ENCODE measurements at places on chromosomes 2 and 18.

GRCh38 chr18:8091035-8091434 lies 518.2 kb upstream of the RAB12 start:
- DNase-seq = no peak

DNA sequence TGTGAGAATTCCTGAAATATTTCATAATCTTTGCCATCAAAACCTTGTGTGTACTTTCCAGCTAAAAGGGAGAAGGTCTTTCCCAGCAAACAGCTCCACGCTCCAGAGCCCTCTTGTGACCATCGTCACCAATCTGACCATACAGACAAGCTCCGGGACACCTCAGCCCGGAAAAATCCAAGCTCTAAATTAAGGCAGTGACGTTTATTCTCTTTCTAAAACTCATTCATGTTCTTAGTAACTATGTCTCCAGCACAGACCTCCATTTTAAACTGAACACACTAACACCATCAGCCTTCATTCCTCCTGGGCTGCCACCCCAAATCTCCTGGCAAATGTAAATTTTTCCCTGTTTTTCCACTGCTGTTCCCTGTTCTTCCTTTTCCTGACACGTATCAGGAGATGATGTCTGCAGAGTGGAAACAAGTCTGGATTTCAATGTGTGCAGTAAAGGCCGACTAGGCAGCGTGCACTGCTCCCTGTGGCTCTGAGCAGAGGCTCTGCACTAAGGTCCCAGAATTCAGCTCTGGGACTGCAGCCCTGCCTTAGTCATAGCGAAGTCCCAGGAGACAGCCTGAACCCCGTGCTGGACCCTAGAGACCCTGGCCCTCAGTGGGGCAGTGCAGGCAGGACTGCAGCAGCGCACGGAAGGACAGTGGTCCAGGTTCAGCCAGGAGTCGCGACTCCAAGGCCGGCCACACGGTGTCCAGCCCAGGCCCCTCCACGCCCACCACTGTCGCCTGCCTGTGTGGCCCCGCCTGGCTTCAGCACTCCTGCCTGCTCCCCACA lies 452.5 kb upstream of the SALL3 start:
- DNase-seq = no peak

GRCh38 chr2:2845806-2846315 lies 514.8 kb upstream of the MYT1L start:
- DNase-seq = no peak

- DNase-seq = no peak
These were observed 31.8 kb upstream of the TMEM131 start for GRCh38 chr2:98027538-98027937.

DNA sequence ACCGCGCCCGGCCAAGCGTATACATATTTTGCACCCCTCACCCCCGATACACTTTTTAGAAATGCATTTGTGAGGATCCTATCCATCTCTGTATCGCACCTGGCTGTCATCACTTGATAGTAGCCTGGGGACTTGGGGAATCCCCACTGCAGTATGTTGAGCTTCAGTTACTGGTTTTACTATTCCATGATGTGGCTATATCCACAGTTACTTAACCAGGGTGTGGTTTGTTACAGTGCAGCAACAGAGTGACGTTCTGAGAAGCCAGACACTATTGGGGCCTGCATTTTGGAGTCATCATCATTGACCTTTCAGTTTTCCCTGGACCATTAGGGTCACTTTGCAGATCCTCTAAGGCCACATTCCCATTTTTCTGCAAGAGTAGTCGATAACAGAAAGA lies 212.7 kb downstream of the AGAP1 start:
- DNase-seq = no peak

DNA sequence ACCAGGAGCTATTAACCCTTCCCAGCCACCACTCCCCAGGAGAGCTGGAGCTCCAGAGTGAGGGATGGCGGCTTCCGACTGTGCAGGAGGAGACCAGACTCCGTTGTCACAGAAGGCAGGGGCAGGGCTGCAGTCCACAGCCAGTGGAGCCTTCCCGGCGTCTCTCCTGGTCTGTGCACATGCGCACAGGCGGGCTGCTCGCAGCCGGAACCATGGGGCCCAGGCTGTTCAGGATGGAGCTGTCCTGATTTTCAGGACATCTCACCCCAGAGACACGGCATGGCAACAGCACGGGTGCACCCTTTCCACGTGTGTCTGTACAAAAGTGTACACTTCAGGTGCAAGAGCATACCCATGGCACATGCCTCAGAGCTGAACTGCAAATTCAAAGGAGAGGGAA lies 28.9 kb downstream of the EIPR1 start:
- DNase-seq = no peak

GRCh38 chr2:216446343-216446742 lies 34.1 kb downstream of the SMARCAL1 start:
- DNase-seq = no peak

DNA sequence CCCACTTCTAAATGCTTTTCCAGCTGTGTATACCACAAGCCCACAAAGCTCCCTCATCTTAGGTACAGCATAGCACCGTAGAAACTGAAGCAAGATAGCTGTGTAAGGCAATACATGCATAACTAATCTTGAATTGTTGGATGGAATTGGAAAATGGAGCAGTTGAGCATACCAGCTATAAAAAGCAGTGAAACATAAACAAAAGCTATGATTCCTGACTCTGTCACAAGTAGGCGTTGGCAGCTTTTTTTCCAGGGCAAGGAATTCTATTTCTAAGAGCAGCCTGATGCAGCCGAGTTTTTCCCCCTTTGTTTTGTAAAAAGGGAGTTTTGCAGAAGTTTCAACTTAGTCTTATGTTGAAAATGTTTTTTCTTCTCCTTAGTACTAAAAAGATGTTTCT lies 32.4 kb downstream of the MOGAT1 start:
- no peak for DNase-seq

GRCh38 chr18:9927392-9928063 lies 13.7 kb downstream of the VAPA start:
- no peak for DNase-seq

DNA sequence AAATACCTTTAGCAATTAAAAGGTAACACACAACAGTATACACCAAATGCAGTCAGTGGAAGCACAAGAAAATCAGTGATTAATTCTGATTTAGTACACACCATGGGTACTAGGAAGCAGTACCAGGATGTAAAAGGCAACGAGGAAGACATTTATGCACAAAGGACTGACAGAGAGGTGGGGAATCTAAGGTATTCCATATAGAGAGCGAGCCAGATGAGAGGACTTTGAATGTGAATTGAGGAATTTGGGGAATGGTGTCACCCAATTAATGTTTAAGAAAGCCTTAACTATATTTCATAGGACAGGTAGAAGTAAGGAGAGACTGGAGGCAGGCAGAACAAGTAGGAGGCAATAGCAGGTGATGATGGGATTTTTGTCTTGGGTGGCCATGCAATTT lies 11.7 kb downstream of the CPS1 start:
- DNase-seq = no peak

DNA sequence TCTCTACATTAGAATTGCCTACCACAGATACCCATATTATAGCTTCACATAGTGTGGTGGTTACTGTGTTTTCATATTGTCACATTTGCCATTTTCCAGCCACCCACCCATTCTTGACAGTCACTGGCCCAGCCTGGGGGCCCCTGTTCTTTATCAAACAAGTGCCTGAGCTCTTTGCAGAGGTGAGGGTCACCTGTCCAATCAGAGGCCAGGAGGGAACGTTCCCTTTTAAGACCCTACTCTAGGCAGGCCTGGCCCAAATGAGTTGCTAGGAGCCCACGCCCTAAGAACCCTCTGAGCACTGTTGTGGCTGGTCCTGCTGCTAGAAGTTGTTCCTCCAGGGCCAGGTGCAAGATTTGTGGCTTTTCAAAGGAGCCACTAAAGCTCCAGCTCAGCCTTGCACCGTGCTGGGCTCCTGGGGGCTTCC lies 5.2 kb downstream of the IL37 start:
- no peak for DNase-seq

- DNase-seq = no peak
These were observed 291.0 kb upstream of the CDH19 start for GRCh38 chr18:66894851-66895250.

- DNase-seq = no peak
These were observed 60.4 kb downstream of the PID1 start for GRCh38 chr2:229210641-229211040.

DNA sequence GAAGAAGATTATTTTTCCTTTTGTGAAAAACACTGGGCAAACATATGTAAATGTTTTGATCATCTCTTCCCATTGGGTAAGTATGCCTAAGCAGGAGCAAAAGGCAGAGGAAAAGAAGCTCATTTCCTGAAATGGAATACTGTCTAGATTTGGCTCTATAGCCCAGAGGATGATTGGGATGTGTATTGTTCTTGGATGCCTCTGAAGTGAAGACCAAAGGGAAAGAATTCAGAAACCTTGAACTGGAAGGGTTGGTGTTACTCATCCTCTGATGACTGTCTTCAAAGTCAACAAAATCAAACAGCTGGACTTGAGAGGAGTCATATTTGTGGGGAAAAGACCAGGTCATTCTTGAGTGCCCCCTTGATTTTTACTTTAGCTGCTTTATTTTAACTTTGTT lies 112.6 kb upstream of the NT5C1B start:
- DNase-seq = no peak

DNA sequence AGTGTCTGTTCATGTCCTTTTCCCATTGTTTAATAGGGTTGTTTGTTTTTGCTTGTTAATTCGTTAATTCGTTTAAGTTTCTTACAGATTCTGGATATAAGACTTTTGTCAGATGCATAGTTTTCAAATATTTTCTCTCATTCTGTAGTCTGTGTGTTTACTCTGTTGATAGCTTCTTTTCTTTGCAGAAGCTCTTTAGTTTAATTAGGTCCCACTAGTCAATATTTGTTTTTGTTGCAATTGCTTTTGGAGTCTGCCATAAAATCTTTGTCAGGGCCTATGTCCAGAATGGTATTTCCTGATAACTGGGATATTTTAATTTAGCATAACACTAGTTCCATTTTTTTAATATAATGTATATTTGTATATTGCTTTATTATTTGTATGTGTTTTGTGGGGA lies 1380.1 kb downstream of the SUCLG1 start:
- no peak for DNase-seq

DNA sequence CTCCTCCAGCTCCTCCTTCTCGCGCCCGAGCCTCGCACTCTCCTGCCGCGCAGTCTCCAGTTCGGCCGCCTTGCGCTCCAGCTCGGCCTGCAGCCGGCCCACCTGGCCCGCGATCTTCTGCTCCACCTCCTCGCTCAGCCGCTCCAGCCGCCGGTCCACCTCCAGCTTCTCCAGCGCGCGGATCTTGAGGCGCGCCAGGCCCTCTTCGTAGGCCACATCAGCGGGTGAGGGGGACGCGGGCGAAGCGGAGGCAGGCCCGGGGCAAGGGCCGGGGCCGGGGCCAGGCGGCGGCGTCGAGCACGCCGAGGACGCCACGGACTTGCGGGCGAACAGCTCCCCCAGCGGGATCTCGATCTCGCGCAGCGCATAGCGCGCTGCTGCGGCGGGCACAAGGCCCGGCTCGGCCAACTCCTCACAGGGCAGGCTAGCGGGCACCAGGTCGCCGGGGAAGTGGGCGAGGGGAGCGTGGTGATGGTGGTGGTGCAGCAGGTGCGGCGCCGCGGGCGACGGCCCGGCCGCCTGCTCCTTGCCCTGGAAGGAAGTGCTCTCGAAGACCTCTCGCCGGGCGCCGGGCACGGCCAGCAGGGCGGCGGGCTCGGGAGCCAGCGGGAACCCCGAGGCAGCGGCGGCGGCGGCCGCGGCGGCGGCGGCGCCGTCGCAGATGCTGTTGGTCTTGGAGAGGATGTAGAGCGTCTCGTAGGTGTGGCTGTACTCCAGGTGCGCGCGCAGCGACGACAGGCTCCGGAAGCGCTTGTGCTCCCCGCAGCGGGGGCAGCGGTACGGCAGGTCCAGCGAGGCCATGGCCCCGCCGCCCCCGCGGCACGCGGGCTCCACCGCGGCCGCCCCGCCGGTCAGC lies 15.2 kb downstream of the FBXO41 start:
- no peak for DNase-seq

DNA sequence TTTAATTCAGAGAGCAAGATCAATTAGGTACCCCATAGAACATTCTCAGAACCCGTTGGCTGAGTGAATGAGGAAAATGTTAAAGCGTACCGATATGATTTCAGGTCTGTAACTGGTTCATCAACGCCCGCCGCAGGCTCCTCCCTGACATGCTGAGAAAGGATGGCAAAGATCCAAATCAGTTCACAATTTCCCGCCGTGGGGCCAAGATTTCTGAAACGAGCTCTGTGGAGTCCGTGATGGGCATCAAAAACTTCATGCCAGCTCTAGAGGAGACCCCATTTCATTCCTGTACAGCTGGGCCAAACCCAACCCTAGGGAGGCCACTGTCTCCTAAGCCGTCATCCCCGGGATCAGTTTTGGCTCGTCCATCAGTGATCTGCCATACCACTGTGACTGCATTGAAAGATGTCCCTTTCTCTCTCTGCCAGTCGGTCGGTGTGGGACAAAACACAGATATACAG lies 7.3 kb downstream of the TGIF1 start:
- no peak for DNase-seq

- DNase-seq = no peak
These were observed 623.3 kb upstream of the LRRTM4 start for GRCh38 chr2:78145395-78145996.

DNA sequence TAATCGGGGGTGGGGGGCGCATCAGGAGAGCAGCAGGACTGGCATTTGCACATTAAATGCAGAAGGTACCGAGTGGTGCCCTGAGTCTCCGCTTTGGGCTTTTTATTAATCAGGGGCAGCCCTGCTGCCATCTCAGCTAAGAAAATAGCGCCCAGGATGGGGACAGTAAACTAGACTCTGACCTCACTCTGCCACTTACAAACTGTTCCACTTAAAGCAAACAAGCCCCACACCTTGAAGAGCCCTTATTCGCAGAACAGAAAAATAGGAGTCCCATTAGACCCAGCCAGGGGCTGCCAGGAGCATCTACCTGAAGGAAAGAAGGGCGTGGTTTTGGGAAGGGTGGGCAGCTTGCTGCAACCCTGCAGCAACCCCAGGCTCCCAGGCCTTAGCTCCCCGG lies 165.3 kb downstream of the TNS1 start:
- DNase-seq = no peak

GRCh38 chr2:160790738-160791137 lies 297.1 kb upstream of the RBMS1 start:
- no peak for DNase-seq

DNA sequence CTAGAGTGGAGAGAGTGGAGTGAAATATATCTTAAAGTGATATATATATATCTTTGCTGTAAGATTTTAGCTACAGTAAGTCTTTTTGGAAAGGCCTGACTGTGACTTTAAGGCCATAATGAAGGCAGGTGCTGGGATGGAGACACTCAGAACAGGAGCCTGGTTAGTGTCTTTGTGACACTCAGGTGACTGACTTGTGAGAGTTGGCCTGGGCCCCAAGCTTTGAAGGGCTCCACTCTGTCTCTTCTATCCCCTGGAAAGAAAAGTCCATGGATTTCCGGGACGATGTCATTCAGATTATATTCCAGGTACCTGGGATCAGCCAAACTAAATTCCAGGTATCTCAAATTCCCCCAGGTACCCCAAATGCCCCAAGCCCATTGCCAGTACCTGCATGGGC lies 276.6 kb downstream of the PDE11A start:
- DNase-seq = no peak

DNA sequence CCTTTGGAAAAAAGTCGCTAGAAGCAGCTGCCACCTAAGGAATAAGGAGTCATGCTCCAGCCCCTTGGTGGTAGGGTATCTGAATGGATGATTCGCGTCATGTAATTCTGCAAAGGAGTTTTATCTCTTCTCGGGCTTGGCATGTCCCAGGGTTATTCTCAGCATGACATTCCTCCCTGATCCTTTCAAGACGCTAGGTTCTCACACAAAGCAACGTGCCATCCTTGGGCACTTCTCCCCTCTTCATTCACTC lies 355.6 kb downstream of the MYCN start:
- no peak for DNase-seq

GRCh38 chr18:36772241-36772723 lies 56.5 kb downstream of the TPGS2 start:
- no peak for DNase-seq

Data from suppressor macrophage treated with lipopolysaccharide for 4 hours (primary cell).